Activated T-cell treated with anti-CD3 and anti-CD28 coated beads, Interleukin-2, amount 50 U/mL, for 72 hours (primary cell): ENCODE measurements at places on chromosomes 1 and 21. TPM values are rescaled to one million over a fixed set of nuclear protein-coding genes. Genes with fewer than 3 reads are reported as not detected.

DNA sequence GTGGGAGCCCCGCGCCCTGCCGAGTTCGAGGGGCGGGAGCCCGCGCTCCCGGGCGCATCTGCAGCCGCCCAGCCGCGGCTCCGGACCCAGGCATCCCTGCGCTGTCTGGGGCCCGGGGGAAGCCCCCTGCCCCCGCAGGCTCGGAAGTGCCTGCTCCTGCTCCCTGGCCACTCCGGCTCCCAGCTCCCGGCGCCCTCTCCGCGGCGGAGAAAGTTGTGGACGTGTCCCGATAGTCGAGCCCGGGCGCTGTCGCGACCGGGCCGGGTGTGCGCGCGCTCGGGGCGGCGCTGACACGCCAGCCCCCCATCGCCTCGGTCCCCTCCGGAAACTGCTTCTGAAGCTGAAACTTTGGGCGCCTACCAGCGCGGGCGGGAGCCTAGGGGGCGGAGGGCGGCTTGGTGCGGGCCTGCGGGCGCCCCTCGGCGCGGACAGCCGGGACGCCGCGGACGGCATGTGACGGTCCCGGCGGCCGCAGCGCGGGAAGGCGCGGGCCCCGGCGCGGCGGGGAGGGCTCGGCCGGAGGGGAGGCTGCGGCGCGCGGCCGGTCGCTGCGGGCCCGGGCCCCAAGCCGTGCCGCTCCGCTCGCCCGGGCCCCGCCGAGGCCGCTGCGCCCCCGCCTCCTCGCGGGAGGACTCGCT lies 515 bp downstream of the MAN1C1 start:
- H3K27ac ChIP-seq, result no peak overlapping the region
- DNase-seq, result peak; percentile 56
- peaks cover 66% of the 10 kb centered on the region for H3K4me1 ChIP-seq
- H3K27me3 ChIP-seq, result peaks cover 8% of the 10 kb centered on the region
- H3K36me3 ChIP-seq, result no peaks in the 10 kb centered on the region

CXADR gene
- 0.48 TPM for total RNA-seq

SNX27 gene
- 30.3 TPM for total RNA-seq

GRCh38 chr1:71093938-71094337 lies 13.1 kb upstream of the ZRANB2 start:
- no peak for DNase-seq
- H3K36me3 ChIP-seq, result no peaks in the 10 kb centered on the region
- no peak overlapping the region for H3K4me3 ChIP-seq
- no peaks in the 10 kb centered on the region for H3K4me1 ChIP-seq
- H3K27ac ChIP-seq, result no peak overlapping the region

GRCh38 chr1:67463298-67463955 lies 33.2 kb upstream of the SERBP1 start:
- H3K36me3 ChIP-seq, result no peaks in the 10 kb centered on the region
- peaks cover 16% of the 10 kb centered on the region for H3K27me3 ChIP-seq
- no peaks in the 10 kb centered on the region for H3K4me1 ChIP-seq
- H3K4me3 ChIP-seq, result no peak overlapping the region

DNA sequence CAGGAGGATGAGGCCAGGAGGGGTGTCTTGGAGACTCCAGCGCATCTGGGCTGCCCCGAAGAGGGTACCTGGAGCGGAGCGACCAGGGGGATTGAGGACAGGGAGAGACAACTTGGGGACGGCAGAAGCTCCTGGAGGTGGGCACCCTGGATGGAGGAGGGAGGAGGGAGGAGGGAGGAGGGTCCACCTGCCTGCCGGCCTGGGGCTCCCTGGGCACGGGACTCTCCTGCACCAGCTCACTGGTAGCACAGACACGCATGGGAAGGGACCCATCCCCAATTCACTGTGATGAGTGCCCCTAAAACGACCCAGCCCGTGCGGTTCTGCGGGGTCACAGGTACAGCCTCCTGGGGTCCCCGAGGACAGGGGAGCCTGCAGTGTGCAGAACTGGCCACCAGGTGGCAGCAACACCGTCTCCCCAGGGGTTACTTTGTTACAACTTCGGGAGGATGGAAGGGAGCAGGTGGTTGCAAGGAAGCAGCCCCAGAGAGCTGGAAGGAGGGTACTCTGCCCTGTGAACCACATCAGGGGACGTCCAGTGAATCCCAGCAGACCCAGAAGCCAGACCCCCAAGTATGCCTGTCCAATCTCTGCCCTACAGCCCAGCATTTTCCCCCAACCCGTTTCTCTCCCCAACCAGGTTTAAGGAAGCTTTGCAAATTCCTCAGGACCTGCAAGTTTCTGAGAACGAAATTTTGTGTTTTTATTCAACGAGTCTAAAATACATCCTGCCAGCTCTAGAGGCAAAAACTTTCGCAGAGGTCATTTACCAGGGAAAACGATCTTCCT lies 482.4 kb downstream of the NPHP4 start:
- H3K4me1 ChIP-seq, result peaks cover 5% of the 10 kb centered on the region
- no peaks in the 10 kb centered on the region for H3K36me3 ChIP-seq
- no peak overlapping the region for H3K27ac ChIP-seq
- DNase-seq, result peak; percentile 69

LCE1A gene
- total RNA-seq, result not detected

XCL2 gene
- 51.0 TPM for total RNA-seq
